NCI-H446 treated with DMSO at 0.1 percent for 48 hours (cell line): ENCODE measurements at places on chromosomes 11 and 22.

DNA sequence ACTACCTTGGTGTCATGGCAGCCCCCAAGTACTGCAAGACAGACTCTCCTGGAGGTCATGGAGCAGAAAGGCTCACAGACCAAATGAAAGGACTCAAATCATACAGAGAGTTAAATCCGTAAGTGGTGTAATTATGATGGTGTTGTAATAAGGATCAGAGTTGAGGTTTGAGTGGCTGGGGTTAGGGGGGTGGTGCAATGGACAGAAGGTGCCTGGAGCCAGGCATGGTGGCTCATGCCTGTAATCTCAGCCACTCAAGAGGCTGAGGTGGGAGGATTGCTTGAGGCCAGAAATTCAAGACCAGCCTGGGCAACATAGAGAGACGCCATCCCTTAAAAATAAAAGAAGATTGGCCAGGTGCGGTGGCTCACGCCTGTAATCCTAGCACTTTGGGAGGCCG, 18.7 kb downstream of the ART5 start:
- no peak for DNase-seq

DNA sequence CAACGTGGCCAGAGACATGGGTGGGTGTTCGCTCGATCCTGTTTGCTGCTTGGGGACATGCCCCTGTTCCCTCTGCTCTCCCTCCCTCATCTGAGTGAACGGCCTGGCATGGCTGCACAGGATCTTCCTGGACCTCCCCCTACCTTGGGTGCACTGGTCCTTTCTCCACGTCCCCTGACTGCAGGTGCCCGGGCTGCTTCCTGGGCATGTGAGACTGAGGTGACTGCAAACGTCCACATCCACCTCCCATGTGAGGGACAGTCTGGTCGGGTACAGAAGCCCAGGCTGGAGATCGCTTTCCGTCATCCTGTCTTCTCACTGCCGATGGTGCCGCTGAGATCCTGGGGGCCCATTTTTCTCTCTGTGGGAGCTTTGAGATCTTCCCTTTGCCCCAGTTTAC, 11.8 kb downstream of the SULT4A1 start:
- DNase-seq: no peak

- no peak for DNase-seq
These were observed 36.3 kb upstream of the POLA2 start for GRCh38 chr11:65225279-65226102.

GRCh38 chr11:115682101-115682500, 177.9 kb upstream of the CADM1 start:
- DNase-seq: no peak

DNA sequence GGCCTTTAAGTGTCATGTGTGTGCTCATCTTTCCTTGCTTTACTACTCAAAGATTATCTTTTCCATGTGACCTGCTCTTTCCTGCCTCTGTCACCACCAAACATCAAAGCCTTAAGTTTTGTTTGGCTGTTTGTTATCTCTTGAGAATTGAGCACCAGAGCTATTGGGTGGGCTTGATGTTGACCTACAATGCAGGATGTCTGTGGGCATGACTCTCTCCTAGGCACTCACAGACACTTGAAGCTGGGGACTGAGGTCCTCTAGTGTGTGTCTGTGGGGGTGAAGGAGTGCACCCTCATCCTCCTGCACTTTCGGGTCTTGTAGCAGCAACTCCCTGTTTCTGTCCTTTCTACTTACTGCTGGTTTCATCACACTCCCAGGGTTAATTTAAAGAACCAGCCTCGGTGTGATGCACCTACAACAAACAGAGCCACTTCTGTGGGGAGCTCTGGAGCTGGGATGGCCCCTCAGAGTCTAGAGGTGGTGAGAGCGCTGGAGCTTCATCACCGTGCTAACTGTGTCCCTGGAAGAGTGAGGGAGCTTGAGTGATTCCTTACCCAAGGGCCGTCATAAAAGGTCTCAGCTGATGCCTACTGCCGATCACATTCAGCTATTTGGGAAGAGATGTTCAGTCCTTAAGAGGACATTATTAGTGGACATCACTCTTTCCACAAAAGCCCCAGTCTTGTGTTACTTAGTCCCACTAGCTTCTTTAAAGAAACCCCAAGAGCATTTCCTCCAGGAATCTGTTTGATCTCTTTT, 56.3 kb downstream of the LRRC74B start:
- DNase-seq: no peak

DNA sequence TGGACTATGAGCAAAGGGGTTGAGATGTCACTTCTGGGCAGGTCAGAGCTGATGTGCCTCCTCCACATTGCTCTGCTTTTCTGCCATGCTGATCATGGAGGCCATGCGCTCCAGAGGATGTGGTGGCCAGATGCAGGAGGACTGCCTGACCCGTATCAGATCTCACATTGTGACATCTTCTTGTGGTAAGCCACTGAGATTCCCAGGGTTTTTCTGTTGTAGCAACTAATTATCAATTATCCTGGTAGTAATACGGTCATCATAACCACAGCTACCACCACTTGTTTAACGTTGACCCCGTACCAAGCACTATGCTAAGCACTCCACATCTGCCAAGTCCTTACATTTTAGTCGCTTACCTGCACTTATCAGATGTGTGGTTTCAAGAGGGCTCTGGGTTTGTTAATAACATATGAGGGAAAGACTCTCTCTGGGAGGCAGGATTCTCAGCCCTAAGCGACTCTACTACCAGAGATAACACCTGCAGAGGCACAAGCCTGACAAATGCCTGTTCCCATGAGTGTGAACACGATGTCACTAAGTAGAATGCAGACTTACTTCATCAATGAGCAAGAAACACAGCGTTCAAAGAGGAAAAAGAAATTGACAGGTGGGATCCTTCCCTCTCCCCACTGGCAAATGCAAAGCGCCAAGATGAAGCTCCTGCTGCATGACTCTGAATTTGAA, 63.6 kb upstream of the TIMP3 start:
- no peak for DNase-seq

GRCh38 chr11:207863-208180, 314 bp downstream of the RIC8A start:
- DNase-seq: no peak

GRCh38 chr11:19938169-19938856, 222.0 kb downstream of the DBX1 start:
- no peak for DNase-seq

- DNase-seq: no peak
These were observed 1.4 kb upstream of the STIM1 start for GRCh38 chr11:3853899-3854659.

- peak; percentile 15 for DNase-seq
These were observed 87.3 kb downstream of the CCDC73 start for GRCh38 chr11:32706985-32707741.

- no peak for DNase-seq
These were observed 87.4 kb upstream of the SHISAL1 start for GRCh38 chr22:44399906-44400762.

DNA sequence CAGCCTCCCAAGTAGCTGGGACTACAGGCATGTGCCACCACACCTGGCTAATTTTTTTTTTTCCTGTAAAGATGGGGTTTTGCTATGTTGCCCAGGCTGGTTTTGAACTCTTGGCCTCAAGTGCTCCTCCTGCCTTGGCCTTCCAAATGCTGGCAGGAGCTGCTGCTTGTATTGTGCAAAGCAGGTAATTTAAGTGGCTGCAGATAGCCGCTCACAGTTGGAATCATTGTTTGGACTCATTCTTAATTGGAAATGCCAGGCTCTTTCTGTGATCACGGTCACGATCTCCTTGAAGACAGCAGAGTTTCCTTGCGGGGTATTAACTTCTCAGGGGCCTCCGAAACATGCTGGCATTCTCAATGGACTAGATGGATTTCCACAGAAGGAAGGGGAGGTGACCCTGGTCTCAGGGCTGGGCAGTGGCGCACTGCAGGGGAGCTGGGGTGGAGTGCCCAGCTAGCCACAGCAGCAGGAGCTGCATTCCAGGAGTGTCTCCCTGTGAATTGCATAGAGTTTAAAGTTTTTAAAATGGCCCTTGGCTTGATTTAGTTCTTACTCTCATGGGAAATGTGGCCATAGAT, 136.1 kb downstream of the MORC2 start:
- no peak for DNase-seq

DNA sequence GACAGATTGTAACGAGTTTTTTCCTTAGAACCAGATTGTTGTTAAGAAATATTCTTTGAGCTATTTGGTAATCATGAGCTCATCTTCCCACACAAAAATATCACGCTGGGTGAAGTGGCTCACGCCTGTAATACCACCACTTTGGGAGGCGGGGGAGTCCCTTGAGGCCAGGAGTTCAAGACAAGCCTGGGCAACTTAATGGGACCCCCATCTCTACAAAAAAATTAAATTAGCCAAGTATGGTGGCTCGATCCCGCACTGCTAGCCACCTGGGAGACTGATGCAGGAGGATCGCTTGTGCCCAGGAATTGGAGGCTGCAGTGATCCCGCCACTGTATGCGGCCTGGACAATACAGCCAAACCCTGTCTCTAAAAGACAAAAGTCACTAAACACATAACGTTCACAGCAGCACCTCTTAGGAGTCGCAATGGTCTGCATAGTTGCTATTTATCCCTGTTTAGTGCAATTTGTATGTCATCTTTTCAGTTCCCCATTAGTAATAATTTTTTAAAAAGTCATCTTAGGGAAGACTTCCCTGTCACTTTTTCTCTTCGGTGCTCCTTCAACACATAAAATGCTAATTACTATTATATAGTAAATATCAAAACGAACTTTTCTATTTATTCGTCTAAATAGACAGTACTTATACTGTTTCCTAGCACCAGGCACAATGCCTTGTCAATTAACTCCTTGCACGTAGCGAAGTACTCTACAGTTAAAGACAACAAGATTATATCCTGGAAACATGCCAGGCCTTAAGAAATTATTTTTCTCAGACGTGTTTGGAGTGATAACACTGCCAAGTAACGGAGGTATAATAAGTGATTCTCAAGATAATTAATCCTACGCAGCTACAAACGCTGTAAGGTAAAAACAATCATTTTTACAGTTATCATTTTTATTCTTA, 1.1 kb downstream of the ST13 start:
- DNase-seq: no peak

DNA sequence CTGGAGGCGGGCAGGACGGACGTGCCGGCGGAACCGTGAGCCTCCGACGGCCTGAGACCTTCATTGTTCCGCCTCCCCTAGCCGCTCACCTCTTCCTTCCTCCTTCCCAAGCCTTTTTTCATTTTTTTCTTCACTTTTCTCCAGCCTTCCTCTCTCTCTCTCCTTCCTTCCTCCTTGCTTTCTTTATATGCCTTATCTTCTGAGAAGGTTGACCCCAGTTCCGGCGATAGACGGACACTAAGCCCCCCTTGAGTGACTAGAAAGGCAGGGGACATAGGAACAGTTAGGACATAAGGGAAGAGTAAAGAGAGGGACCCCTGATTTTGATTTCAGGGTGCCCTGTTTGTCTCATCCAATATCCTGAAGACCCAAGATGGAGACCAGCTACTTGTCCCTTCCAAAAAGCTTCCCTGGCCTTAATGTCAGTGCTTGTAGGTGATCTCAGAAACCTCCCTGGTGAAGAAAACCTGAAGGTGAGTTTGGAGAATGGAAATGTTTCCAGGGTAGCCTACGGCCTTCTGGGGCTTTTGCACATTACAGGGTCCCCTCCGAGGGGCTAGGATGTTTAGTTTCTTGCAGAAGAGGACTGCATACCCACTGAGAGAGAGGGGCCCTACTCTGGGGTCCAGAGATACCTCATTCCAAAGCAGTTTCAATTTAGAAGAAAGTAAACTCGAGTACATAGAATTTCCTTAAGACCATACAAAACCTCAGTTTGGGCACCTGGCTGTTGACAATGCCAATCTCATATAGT, 3.5 kb downstream of the ADM start:
- DNase-seq: no peak

DNA sequence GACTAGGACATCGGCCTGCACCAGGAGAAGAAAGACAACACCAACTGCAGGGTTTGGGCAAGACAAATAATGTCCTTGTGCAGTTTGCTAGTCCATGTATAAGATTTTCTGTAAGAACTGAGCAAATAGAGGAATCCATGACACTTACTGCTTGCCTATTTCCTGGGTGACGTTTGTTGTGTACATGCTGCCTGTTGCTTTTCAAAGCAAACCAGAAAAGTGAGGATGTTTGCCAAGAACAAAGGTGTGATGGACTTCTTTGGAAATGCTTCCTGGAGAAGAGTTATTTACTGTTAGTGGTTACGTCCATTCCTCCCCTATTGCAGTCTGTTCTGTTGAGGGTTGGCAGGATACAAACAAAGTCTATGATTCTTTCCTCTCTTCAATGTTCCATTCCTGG, 126.5 kb downstream of the CASP12 start:
- DNase-seq: no peak

DNA sequence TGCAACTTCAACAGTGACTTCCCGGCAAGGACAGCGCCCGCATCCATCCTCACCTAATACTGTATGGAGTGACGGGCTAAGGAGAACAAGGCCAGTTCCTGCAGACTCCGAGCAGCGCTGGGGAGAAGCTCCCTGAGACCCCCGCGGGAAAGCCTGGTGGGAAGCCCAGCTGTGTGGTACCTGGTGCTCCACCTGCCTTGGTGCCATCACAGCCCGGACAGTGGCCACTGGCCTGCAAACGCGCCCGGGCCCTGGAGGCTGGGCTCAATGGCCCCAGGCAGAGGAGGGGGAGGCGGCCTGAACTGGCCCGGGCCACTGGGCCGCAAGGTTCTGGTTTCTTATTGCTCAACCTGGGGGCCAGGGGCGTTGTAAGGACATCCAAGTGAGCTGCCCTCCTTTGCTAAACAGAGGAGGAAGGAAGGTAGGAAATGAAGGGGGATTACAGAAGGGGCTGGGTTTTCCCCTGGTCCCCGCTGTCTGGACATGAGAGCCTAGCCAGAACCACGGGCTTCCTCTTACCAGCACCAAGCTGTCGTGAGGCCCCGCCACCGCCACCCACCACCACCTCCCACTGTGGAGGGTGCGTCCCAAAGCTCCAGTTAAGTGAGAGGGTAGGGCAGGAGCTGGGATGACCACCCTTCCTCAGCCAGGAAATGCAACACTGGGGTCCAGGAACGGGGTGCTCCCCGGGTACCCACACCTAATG, 8.5 kb upstream of the CDC42BPG start:
- DNase-seq: no peak

- no peak for DNase-seq
These were observed 40.6 kb downstream of the WEE1 start for GRCh38 chr11:9613830-9614762.

GRCh38 chr11:69870766-69871165, 51.5 kb upstream of the FGF3 start:
- DNase-seq: no peak

GRCh38 chr22:37443086-37443485, 15.8 kb upstream of the ELFN2 start:
- no peak for DNase-seq

DNA sequence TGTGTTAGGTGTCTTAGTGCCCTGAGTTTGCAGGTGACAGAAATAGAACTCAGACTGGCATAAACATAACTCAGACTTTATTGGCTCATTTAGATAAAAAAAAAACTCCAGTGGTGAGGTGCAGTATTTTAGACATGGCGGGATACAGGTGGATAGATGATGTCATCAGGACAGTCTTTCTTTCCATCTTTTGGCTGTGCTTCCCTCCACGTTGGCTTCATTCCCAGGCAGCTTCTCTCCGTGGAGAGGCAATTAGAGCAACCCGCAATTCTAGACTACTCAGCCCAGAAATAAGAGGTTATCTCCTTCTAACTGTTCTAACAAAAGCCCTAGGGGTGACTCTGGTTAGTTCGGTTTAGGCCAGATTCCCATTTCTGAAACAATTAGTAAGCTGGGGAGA, 40.5 kb downstream of the NCAM1 start:
- peak; percentile 86 for DNase-seq
